Mesendoderm (in vitro differentiated cells): ENCODE measurements at places on chromosomes 3 and 15.

- DNase-seq = no peak
These were observed 464.4 kb downstream of the SHQ1 start for GRCh38 chr3:72383883-72384282.

GRCh38 chr3:37216597-37217097, 42.3 kb upstream of the LRRFIP2 start:
- DNase-seq = no peak

- no peak for DNase-seq
These were observed 46.8 kb upstream of the PCSK6 start for GRCh38 chr15:101536166-101536874.

GRCh38 chr15:71496336-71496955, 313.9 kb upstream of the NR2E3 start:
- no peak for DNase-seq

DNA sequence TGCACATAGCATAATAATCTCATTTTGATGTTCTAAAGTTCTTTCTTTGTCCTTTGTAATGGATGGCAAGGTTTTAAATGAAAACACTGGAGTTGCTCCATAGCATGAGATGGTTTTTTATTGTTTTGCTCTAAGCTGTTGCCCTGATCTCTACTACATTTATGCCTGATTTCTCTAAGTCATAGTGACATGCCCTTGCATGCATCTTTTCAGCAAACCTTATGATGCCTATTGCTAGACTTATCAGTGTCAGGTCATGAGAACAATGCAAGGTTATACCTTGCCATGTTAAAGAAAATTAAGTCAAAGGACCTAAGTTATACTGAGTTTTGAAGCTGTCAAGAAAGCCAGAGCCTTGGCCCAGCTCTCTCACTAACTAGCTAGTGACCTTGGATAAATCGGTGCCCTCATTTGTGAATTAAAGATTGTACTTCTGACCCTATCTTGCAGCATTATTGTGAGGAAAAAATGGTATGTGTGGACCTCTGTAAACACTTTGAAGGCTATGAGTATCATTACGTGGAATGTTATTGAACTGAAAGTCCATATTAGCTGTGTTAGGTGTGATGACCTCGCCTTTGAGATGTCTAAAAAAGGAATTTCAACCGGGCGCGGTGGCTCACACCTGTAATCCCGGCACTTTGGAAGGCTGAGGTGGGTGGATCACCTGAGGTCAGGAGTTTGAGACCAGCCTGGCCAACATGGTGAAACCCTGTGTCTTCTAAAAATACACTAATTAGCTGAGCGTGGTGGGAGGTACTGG, 256.4 kb upstream of the UBE2E1 start:
- peak; percentile 37 for DNase-seq

DNA sequence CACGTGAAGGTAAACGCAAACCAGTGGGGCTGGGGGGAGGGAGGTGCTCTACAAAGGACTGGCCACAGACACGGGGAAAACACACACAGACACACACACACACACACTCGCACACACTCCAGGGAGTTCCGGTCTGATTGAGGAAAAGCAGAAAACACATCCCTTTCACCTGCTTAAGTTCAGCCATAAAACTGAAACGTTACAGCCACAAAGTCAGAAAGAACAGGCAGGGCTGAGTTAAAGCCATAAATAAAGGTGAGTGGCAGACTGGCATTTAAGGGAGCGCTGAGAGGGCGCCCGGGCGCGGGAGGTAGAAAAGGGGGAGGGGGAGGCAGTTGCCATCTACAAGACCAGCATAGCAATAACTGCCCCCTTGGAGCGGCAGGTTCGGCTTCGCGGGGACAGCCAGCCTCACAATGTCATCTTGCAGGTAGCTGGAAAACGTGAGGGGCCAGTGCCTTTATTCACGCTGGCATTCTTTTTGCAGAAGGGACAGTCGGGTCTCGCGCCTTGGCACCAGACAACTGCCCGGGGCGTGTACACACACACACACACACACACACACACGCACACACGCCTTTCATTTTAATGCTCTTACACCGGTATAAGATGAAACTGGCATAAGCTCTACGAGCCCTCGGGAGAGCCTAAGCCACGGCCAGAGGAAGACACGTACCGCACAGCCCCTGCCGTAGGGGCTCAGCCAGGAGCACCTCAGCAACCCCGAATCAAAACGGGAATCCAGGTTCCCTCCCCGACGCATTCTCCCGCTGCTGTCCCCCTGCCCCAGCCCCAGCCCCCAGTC, 866 bp downstream of the TNIK start:
- peak; percentile 72 for DNase-seq
